ENCODE measurements at places on chromosomes 5 and 9.

DNA sequence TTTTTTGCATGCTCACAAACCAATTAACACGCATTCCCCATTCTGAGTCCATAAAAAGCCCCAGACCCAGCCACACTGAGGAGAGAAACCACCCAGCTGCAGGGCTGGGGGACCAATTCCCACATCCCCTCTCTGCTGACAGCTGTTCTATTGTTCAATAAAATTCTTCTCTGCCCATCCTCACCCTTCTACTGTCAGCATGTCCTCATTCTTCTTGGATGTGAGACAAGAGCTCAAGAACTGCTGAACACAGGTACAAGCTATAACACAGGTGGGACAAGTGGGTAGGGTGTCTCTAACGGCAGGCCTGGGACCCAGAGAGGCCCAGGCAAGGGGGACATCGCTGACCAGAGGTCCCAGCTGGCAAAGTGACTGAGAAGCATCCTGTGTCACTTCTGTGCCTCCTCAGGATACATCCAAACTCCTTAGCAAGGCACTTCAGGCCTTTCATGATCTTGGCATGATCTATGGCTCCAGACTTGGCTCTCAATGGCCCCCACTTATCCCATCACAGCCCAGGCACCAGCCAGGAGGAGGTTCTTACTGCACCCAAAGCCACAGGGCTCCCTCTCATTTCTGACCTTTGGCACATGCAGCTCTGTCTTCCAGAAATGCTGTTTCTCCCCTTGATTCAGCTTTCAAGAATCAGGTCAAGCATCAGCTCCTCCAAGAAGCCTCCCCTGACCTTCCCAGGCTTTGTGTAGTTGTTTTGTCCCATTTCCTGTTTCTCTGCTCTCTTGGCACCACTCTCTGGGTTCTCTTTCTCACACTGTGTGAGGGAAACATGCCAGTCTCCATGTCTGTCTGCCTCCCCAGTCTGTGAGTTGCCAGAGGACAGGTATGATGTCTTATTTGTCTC lies 7.3 kb upstream of the ALDH1B1 start:
- no peak overlapping the region for H3K4me3 ChIP-seq
- H3K27me3 ChIP-seq: no peaks in the 10 kb centered on the region
- H3K4me1 ChIP-seq: peaks cover 23% of the 10 kb centered on the region
- no peaks in the 10 kb centered on the region for H3K36me3 ChIP-seq
- no peak for DNase-seq
- H3K27ac ChIP-seq: no peak overlapping the region

GRCh38 chr9:100437860-100438805 lies 11.2 kb downstream of the MSANTD3 start:
- H3K4me1 ChIP-seq: peaks cover 14% of the 10 kb centered on the region
- H3K27me3 ChIP-seq: no peaks in the 10 kb centered on the region
- H3K4me3 ChIP-seq: no peak overlapping the region
- H3K27ac ChIP-seq: no peak overlapping the region
- peaks cover 35% of the 10 kb centered on the region for H3K36me3 ChIP-seq

- H3K27me3 ChIP-seq: no peaks in the 10 kb centered on the region
- H3K36me3 ChIP-seq: peaks cover 4% of the 10 kb centered on the region
- H3K4me3 ChIP-seq: no peak overlapping the region
These were observed 11.8 kb downstream of the GLIS3 start for GRCh38 chr9:4287886-4288588.

GRCh38 chr5:169347786-169348185 lies 46.8 kb upstream of the SLIT3 start:
- H3K4me3 ChIP-seq: no peak overlapping the region
- DNase-seq: no peak
- H3K27ac ChIP-seq: no peak overlapping the region
- H3K36me3 ChIP-seq: no peaks in the 10 kb centered on the region
- no peaks in the 10 kb centered on the region for H3K4me1 ChIP-seq

DNA sequence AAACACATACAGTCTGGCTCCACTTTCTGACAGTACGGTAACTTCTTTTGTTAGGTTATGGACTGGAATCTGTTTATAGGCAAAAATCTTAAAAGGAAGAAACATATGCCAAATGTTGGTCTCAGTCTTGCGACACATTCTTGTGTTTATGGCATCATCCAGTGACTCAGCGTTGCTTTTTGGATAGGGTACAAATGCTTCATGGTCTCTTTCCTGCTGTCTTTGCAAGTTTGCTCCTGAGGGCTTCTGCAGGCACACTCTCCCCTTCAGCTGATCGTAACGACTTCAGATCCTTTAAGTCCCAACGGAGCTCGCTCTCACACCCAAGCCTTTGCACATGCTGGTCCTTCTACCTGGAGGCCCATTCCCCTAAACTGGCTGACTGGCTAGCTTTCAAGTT lies 23.6 kb upstream of the TNFSF8 start:
- H3K4me1 ChIP-seq: no peaks in the 10 kb centered on the region
- H3K4me3 ChIP-seq: no peak overlapping the region
- H3K36me3 ChIP-seq: no peaks in the 10 kb centered on the region
- no peaks in the 10 kb centered on the region for H3K27me3 ChIP-seq
- H3K27ac ChIP-seq: no peak overlapping the region
- DNase-seq: peak; percentile 82
